ENCODE measurements at places on chromosomes 7 and 10. TPM values are rescaled to one million over a fixed set of nuclear protein-coding genes. Genes with fewer than 3 reads are reported as not detected.

- DNase-seq = no peak
Observed at GRCh38 chr7:44472843-44473242, 17.6 kb downstream of the NUDCD3 start.

- DNase-seq = no peak
Observed at GRCh38 chr10:11161096-11161495, 143.4 kb downstream of the CELF2 start.

- DNase-seq = no peak
Observed at GRCh38 chr10:12394241-12395033, 45.1 kb downstream of the CAMK1D start.

- no peak for DNase-seq
Observed at GRCh38 chr7:36405409-36405803, 15.7 kb downstream of the ANLN start.

DNA sequence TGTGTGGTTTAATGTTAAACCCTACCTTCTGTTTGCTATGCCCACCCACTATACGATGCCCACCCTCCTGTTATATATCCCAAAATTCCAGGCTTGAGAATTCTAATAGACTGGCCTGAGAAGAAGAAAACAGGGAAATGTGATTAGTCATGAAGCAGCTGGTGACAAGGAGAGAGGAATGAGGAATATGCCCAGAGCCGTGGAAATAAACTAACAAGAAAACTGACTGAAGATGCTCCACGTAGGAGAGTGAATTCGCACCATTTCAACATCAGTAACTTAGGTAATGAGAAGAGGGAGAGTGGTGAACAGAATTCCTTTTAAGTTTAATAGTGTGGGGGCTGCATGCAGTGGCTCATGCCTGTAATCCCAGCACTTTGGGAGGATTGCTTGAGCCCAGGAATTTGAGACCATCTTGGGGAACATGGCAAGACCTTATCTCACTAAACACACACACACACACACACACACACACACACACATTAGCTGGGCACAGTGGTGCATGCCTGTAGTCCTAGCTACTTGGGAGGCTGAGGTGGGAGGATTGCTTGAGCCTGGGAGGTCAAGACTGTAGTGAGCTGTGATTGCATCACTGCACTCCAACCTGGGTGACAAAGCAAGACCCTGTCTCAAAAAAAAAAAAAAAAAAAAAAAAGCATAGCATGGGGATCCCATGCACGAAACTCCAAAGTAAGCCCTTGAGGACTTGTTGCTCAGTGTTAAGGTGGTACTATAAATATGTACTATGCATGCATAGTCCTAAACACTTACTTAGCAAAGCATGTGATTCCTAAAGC, 16.1 kb upstream of the SYPL1 start:
- DNase-seq = no peak

Gene PLAU
- total RNA-seq = 29.0 TPM

Gene WIPF3
- total RNA-seq = not detected

Gene ELN
- total RNA-seq = 0.20 TPM

Data from pulmonary artery endothelial cell (primary cell).